ENCODE measurements at places on chromosomes 3 and 15.

GRCh38 chr15:90742087-90742486, 24.9 kb downstream of the BLM start:
- no peak for DNase-seq

DNA sequence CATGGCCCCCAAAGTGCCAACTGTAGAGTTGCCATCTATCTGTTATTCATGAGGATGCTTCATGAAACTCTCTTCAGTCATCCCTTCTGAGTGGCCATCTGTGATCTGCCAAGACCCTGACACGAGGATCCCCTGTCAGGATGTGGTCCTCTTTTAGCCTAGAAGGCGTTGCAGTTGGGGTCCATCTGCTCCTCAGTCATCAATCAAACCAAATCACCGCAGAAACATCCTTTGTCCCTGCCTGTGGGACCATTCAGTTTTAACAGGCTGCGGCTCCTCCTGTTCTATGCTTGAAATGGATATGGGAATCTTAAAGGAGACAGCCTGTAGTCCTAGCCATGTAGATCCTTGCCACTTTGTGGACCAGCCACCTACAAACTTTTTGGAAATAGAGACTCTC, 5.9 kb upstream of the RPS27L start:
- DNase-seq: no peak

DNA sequence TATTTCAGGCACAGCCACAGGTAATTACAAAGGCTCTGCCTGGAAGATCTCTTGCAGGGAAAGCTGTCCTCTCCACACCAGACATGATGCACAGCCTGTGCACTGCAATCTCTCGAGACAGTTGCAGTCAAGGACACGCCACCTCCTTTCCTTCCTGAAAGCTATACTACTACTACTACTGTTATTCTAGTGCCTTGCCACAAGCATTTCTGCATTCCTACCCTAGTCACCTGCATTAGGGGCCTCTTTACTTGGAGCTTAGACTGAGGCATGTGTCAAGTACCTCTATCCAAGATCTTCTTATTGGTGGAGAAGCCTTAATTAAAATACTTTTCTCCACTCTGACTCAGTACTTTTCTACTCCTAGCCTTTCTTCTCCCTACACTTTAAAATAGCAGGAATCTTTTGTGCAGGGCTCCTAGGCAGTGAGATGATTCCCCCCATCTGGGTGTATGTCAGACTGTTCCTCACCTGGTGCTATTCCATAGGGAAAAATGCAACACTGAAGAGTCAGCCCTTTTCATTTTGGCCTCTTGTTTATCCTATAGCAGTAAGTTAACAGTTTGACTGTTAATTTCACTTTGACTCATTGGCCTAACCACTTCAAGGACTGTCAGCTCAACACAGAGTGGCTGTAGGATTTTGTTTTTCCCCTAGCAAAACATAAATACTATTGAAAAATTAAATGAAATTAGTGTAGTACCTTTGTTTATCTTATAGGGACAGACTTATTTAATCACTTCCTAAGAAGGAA, 78.9 kb downstream of the ESYT3 start:
- DNase-seq: no peak

GRCh38 chr15:94346282-94346681, 114.9 kb downstream of the MCTP2 start:
- no peak for DNase-seq

- DNase-seq: no peak
Observed at GRCh38 chr3:45029661-45030060, 3.6 kb downstream of the CLEC3B start.

GRCh38 chr3:43895573-43895972, 204.8 kb downstream of the ABHD5 start:
- no peak for DNase-seq

- no peak for DNase-seq
Observed at GRCh38 chr3:77040216-77040615, 317 bp downstream of the ROBO2 start.

- no peak for DNase-seq
Observed at GRCh38 chr15:65821070-65821469, 29.0 kb upstream of the DENND4A start.

GRCh38 chr3:112092496-112093179, 6.4 kb downstream of the C3orf52 start:
- DNase-seq: no peak

GRCh38 chr3:108453565-108453964, 56.8 kb downstream of the MYH15 start:
- no peak for DNase-seq

GRCh38 chr15:67968564-67968963, 85.6 kb upstream of the PIAS1 start:
- no peak for DNase-seq

DNA sequence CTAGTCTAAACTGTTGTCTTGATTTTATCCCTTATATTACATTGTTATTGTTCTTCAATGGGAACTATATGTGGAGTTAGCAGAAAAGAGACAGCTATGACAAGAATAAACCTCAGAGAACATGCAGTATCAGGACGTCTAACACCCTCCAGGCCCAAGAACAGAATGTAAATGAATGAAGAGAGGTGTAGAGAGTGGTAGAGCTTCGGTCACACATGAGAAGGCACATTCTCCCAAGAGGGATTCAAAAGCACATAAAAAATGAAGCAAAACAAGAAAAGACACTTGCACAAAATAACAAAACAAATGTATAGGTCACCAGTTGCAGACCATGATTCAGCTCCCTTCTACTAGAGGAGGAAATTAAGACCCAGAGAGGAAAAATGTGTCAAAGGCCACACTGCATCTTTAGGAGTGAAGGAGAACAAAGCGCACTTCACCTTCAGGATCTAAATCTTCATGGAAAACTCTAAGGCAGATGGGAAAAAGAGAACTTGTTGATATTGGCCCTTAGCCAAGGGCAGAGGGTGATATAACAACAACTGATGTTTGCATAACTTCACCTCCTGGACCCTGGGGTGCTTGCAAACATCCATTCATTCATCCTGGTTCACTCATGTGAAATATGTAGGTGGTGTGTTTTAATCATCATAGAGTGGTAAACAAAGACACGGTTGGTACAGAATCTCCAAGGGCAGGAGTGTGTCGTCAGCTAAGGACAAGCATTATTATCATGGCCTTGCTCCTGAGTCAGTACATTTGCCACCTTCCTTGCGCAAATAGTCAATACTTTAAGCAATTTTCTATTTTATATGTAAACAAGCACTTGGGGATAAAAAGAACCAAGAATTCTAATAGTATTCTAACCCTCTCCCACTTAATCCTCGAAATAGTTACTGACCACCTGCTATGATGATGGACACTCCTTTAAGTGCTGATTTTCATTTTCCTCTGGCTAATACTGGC, 8.8 kb downstream of the NEK10 start:
- no peak for DNase-seq

- no peak for DNase-seq
Observed at GRCh38 chr3:73575519-73575918, 49.2 kb downstream of the PDZRN3 start.

GRCh38 chr3:164222197-164222596, 856.1 kb downstream of the SI start:
- no peak for DNase-seq

GRCh38 chr3:71397046-71397445, 186.5 kb downstream of the FOXP1 start:
- no peak for DNase-seq

GRCh38 chr15:71810256-71811035, at the start of gene NR2E3:
Gene NR2E3, plus strand, starts transcription at chr15:71810554. Its CDS starts 190 bp downstream, at chr15:71810744.
- no peak for DNase-seq

- DNase-seq: no peak
Observed at GRCh38 chr15:89329329-89330084, 5.1 kb downstream of the POLG start.

DNA sequence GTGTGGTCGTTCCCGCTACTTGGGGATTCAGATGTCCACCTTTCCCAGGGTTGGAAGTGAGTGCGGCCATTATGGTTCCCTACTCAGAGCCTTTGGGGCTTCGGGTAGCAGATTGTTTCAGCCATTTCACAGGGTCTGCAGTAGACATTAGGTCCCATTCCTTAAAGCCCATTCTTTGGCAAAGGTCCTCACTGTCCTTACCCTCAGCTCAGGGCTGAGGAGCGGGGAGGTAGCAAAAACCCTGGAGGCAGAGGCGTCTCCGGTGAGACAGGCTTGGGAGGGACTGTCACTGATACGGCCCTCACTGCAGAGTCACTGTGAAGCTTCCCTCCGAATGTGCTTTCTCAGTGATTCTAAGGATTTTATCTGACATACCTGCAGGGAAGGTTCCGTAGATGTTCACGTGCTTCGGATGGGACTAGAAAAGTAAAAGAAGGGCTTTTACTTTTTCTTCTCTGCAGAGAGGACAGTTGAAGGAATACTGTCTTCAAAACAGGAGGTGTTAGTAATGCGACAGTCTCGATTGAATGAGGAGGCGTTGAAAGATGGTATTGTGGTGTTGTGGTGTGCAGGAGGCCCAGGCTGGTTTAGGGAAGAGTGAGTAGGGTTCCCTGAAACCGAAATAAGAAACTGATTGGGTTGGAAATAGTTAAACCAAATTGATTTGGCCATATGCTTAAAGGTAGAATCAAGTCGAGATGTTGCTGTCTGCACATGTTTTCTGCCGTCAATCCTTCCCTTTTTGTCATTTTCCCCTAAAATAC, 630 bp downstream of the ATP6V1A start:
- no peak for DNase-seq

- no peak for DNase-seq
Observed at GRCh38 chr3:64259636-64260035, 34.4 kb upstream of the PRICKLE2 start.

DNA sequence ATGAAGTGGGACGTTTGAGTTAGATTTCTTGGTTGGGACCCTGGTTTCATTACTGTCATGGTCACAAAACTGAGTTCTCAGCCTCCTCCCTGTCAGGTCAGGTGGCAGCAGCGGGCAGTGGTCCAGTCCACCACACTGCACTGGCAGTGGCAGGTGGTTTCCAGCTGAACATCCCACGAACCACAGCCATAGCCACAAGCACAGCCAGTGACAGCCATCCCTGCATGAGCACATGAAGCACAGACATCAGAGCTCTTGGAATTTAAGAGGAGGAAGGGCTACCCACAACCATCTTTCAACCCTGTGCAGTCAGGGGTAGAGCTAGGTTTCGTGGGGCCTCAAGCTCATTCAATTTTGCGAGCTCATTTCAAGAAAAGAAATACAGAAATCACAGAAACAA, 1.5 kb downstream of the RETNLB start:
- DNase-seq: no peak

GRCh38 chr15:60363903-60364611, 33.7 kb downstream of the ANXA2 start:
- DNase-seq: no peak

DNA sequence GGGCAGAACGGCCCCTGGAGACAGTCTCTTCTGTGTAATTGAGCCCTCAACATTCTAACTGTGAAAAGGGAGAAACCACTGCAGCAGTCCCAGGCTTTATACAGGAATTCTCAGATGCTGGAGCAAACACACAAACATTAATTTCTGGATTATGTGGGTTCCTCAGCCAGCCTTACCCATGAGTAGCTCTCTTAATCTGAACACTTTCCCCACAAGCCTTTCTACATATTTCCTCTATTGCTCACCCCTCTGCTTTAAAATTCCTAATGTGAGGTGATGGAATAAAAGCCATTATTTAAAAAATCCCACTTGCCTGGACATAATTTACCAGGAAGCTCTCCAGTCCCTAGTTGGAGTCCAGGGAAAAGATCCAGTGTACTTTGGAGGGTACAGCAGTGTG, 139.0 kb downstream of the CTNNB1 start:
- no peak for DNase-seq

GRCh38 chr3:62318365-62318751, 55.0 kb downstream of the FEZF2 start:
- DNase-seq: no peak

DNA sequence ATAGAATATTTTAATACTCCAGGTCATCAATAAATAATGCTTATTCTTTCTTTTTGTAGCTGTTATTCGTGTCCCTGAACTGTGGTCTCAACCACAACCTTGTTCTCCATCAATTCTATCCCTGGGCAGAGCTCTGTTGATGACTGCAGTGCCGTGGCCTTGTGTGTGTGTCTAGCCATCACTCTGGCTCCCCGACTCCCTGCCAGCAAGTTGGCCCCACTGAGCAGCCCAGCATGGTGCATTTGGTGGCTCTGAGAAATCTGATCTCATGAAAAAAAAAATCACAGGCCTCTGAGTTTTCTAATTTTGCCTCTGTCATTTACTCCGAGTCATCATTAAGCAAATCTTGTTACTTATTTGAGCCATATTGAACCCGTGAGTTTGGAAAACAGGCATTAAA, 164.7 kb downstream of the GOLGA6L6 start:
- DNase-seq: no peak

- no peak for DNase-seq
Observed at GRCh38 chr15:57003418-57003817, 85.0 kb downstream of the TCF12 start.

DNA sequence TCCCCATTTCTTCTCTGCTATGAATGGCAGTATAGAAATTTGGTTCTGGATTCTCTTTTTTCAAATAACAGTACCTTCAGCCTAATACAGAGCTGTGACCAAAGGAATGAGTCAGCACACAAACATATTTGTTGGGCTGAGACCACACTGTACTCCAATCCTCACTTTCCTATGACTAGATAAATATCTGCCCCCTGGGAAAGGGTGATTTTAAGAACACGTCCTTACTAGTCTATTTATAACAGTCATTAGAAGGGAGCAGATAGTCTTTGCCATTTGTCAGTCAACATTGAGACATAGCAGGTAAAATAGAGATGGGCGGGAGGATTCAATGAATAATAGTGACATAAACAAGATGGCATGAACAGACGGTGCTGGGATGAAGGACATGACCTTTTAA, 461.3 kb downstream of the MCTP2 start:
- DNase-seq: no peak

DNA sequence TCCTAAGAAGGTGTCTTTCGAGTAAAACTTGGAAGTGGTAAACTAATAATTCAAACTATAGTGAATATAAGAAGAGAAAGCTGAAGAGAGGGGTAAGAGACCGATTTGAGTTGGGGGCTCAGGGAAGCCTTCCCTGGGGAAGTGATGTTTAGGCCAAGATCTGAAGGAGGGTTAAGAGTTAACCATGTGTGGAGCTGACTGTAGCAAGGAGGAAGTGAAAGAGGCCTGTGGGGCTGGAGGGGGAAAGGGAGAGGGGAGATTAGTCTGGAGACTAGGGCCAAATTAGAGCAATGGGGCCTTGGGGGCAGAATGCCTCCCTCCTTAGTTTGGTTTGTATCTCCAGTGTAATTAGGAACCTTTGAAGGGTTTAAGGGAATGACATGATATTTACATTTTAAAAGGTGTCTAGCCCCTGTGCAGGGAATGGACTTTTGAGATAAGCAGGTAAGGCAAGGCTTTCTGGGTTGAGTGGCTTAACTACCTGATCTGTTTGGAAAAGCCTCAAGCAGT, 2.2 kb downstream of the ZNF592 start:
- no peak for DNase-seq

GRCh38 chr3:105356988-105357387, 9.7 kb upstream of the ALCAM start:
- DNase-seq: no peak
